Caudate nucleus (tissue), 63 donors: ENCODE measurements at places on chromosomes 13 and 19.

GRCh38 chr19:33631609-33631973, 9.8 kb downstream of the CHST8 start:
- DNase-seq, result no peak

DNA sequence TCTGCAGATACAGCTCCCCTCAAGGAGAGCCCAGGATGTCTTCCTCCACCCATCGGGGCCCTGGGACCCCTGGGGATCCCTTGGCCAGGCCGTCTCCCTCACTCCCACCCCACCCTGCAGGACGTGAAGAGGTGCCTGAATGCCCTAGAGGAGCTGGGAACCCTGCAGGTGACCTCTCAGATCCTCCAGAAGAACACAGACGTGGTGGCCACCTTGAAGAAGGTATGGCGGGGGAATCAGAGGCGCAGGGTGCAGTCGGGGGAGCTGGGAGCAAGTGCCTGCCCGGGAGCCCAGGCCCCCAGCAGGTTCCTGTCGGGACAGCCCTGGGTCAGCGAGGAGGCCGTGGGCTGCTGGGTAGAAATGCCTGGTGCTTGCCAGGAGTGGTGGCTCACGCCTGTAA, 19.6 kb downstream of the PLIN4 start:
- no peak for DNase-seq

- DNase-seq, result no peak
Observed at GRCh38 chr19:50932690-50933083, 20.2 kb downstream of the KLK5 start.

DNA sequence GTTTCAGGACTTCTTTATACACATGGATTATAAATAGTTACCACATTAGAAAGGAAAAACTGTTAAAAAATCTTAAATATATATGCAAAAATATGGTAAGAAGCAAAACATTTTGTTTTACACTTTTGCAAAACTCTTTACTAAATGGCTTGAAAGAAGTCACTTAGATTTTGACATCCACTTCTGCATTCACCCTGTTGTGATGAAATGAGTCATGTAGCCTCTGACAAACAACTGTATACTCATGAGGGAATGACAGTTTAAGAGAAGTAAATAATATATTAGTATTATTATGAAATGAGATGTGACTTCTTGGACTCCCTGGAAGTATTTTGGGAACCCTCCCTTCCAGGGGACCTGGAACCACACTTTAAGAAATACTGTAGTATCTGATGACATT, 275.6 kb downstream of the DACH1 start:
- DNase-seq, result no peak

- no peak for DNase-seq
Observed at GRCh38 chr13:77323858-77324257, 3.0 kb downstream of the MYCBP2 start.

GRCh38 chr19:43784241-43784980, 3.6 kb upstream of the KCNN4 start:
- DNase-seq, result no peak

GRCh38 chr13:101915331-101915730, 462.9 kb downstream of the ITGBL1 start:
- DNase-seq, result no peak

DNA sequence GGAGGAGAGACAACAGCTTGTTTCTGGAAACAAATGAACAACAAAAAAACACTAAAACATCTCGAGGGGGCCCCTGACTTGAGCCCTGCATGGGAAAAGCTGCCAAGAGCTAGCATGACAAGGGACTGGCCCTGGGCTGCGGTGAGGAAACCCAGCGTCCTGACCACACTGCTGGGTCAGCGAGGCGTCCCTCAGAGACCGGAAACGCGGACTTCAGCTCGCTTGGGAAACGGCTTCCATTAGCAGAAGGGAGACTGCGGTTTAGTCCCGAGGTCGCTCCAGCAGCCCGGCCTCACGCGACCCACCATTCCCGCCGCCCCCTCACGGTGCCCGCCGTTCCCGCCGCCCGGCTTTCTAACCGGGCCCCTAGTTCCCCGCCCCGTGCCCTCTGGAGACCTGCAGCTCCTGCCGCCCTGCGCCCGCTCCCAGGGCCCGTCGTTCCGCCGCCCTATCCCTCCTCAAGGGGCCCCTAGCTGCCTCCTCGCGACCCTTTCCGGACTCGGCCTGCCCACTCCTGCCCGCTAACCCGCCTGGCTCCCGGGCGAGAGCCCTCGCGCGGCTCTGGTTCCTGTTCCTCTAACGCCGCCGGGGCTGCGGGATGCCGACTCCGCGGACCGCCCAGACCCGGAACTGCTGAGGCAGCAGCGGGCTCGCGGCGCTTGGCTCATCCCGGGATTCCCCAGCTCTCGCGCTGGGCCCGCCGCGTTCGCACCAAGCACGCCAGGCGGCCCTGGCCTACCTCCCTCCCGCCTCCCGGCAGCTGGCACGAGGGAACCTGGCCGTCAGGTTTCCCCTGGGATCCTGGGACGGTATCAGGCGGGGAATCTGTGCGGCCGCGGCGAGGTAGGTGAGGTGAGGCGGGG, at the start of gene CCDC122:
TSS of gene CCDC122 (minus strand) at position 849 of the 863 bp plus-strand sequence. CDS start 10,364 bp downstream, outside the sequence.
- DNase-seq, result peak; percentile 22

DNA sequence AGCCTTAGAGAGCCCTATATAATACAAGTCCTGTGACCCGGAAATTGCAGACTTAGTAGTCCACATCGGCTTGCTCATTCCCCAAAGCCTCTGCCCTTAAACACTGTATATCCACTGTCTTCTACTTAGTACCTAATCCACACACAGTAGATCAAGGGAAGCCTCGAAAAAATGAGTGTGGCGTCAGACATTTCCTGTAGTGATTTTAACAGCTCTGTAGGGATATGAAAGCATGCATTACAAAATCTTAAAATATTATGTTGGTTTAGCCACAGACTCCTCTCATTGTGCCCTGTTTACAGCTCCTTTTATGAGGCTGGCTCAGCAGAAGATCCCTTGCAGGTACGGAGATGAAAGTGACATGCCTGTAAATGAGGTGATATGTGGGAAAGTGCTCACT, 416.3 kb downstream of the LIG4 start:
- no peak for DNase-seq

DNA sequence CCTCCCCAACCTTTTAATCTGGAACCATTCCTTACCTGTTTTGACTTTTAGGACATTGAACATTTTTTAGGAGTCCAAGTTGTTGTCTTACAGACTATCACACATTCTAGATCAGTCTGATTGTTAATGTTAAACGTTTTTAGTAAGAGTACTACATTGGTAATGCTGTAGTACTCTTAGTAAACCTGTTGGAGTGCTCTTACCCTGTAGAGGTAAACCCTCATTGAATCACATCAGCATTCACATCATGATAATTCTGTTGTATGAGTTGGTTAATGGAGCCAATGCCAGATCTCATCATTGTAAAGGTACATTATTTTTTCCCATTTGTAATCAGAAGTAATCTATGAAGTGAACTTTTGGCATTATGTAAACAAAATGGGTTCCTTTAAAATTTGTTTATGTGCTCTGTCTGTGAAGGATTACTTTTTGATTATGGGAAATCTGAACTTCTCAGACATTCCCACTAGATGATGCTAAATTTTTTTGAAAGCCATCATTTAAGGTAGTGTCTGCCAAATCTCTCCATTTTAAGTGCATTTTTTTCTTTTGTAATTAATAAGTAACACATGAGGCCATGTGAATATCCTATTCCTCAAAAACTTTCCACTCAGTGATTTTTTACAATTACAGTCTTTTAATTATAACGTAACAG, 55.2 kb downstream of the VWA8 start:
- no peak for DNase-seq
